ENCODE measurements at places on chromosomes 12 and 14.

- no peak for DNase-seq
These were observed 141.1 kb downstream of the NDUFA12 start for GRCh38 chr12:94862421-94862820.

DNA sequence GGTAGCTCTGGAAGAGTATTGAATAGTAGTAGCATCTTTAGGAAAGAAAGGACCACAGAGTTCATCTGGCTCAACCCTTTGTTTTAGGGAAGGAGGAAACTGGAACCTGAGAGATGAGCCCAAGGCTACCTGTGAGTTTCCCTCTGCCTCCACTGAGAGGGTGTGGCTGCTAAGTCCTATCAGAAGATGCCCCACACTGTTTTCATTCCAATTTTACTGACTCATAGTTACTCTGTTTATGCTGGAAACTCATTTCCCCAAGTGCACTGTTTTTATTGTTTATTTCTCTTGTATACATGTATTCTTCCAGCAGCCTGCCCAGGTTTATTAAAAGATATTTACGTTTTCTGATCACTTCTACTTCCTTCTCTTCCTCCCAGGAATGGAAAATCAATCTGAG lies 127.4 kb upstream of the ARHGAP5 start:
- no peak for DNase-seq

DNA sequence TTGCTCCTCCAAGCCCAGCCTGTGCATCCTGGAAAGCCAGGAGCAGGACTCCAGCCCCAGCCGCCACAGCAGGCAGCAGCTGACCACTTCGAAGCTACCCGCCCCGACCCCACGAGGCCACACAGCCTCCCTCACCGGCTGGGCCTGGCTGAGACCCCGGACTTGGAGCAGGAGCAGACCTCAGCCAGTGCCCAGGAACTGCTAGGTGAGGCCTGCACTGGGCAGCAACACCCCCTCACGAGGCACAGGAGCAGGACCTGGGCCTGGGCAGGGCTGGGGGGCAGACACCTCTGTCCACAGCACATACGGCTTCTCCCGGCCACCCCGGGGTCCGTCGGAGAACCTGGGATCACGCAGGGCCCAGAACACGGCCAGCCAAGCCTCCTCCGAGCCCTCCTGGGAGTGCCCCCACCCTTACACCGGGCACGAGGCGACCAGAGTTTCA lies 137.4 kb upstream of the C14orf180 start:
- DNase-seq: no peak

GRCh38 chr14:27484633-27485032 lies 886.8 kb upstream of the NOVA1 start:
- no peak for DNase-seq

DNA sequence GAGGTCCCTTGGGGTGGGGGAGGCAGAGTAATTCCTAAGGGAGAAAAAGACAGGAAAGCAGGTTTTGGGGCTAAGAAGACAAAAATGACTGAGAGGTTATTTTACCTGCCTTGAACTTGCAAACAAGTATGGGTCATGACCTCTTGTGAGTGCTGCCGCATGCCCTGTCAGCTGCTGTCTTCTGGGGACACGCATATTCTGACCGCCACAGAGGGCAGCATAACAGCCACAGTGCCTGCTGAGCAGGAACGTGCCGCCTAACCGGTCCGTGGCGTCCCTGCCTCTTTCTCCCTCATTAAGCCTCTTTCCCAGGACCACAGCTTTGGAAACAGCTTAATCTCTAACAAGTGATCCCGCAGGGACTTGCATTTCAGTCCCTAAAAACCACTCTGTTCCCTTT lies 51.3 kb upstream of the KCNA1 start:
- no peak for DNase-seq

- no peak for DNase-seq
These were observed 123.6 kb downstream of the METTL25 start for GRCh38 chr12:82481954-82482353.

GRCh38 chr14:91862417-91862816 lies 4.9 kb downstream of the TC2N start:
- no peak for DNase-seq

DNA sequence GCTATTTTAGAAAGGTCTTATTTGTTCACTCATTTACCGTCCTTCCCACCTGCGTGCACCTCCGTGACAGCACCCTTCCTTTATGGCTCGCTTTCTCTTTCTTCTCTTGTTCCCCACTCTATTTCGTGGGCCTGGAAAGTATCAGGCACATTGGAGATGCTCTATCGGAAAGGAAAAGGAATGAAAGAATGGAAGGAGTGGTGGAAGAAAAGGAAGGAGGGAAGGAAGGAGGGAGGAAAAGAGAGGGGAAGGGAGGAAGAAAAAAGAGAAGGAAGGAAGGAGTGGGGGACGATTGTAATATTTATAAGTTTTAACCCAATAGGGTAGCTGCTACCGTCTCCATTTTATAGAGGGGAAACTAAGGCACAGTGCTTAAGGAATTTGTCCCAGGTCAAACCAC lies 363.4 kb downstream of the CACNA1C start:
- DNase-seq: no peak

DNA sequence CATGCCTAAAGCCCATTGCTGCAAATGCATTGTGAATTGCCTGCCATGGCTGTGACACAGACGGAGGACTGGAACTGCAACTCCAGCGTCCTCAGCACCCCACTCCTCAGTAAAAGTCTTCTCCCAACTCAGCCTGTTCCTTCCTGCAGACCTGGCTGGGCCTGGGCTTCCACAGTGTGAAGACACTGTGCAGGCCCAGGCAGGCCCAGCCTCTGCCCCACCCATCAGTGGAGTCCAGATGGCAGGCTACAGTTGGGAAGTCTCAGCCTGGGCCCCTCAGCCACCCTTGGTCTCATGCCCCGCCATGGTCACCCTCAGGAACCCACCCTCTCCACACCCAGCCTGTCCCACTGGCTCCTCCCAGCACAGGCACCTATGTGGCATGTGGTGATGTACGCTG lies 22.0 kb downstream of the VSX2 start:
- no peak for DNase-seq

GRCh38 chr12:73361864-73362230 lies 1089.7 kb downstream of the TRHDE start:
- DNase-seq: no peak

- no peak for DNase-seq
These were observed 18.8 kb upstream of the PRKAG1 start for GRCh38 chr12:49037111-49037946.

DNA sequence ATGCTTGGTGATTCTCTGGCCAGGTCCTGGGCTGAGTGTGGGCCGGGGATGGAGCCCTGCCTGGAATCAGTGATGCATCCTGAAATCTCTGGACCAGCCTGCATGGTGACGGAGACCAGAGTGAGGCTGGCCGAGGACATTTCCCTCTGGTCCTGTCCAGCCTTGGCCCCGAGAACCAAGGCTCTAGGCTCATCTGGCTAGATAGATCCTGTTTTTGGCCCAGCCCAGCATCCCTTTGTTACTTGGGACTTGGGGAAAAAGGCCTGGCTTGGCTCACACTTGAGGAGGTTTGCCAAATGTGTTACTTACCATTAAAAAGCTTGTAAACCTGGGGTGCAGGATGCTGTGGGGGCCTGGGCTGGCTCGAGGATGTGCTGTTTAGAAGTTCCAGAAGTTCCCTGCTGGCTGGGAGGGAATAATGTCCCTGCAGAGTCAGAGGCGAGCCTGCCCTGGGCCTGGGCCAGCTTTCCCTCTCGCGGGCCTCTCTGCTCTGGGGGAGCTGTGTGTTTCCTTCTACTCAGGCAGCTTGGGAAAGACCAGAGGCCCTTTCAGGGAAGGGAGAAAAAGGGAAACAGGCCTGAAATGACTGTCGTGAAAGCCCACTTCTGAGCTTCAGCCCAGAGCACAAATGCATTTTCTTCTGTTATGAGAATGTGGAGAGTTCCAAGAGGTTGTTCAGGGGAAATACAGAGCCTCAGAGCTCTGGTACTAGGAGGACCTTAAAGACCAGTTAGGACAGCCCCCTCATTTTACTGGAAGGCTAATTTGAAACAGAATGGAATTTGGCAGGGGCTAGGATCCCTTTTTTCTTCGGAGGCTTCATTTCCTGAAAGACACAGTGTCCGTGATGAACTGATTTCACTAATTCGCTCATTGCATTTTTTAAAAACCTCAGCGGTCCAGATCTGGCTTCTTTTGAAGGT lies 47.2 kb upstream of the CTDSP2 start:
- DNase-seq: no peak

All from germinal center (tissue), 1 donor.